Colonic mucosa (tissue), 4 donors: ENCODE measurements at places on chromosomes 1 and 21.

- no peak overlapping the region for H3K4me3 ChIP-seq
- no peaks in the 10 kb centered on the region for H3K27me3 ChIP-seq
Observed at GRCh38 chr21:33495743-33496142, 4.2 kb upstream of the DNAJC28 start.

- peaks cover 14% of the 10 kb centered on the region for H3K4me1 ChIP-seq
- H3K27me3 ChIP-seq, result no peaks in the 10 kb centered on the region
- no peaks in the 10 kb centered on the region for H3K36me3 ChIP-seq
- H3K27ac ChIP-seq, result peak overlapping the region; percentile 94
- DNase-seq, result peak; percentile 86
Observed at GRCh38 chr1:84272401-84272800, 29.1 kb upstream of the SAMD13 start.

GRCh38 chr21:39004634-39005501 is 178.4 kb downstream of the PSMG1 start:
- H3K36me3 ChIP-seq, result no peaks in the 10 kb centered on the region
- peak overlapping the region; percentile 71 for H3K27ac ChIP-seq
- peaks cover 17% of the 10 kb centered on the region for H3K4me1 ChIP-seq

DNA sequence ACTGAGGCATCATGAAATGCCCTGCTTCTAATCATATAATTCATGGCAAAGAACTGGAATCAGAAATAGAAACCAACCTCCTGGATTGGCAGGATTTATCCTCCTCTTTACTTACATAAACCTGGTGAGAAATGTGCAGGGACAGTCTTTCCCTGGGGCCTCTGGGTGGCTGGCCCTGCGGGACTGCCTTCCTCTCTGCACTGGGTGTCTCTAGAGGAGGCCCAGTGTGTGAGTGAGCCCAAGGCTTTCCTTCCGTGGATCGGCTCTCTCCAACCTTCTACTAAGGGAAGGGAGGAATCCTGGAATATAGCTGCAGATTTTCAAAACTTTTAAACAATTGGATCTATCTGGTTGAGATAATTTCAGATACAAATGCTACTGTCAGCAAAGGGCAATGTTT is 11.4 kb upstream of the ATP1A1 start:
- H3K36me3 ChIP-seq, result no peaks in the 10 kb centered on the region
- H3K4me3 ChIP-seq, result no peak overlapping the region
- no peak overlapping the region for H3K27ac ChIP-seq
- no peaks in the 10 kb centered on the region for H3K27me3 ChIP-seq
- DNase-seq, result no peak

DNA sequence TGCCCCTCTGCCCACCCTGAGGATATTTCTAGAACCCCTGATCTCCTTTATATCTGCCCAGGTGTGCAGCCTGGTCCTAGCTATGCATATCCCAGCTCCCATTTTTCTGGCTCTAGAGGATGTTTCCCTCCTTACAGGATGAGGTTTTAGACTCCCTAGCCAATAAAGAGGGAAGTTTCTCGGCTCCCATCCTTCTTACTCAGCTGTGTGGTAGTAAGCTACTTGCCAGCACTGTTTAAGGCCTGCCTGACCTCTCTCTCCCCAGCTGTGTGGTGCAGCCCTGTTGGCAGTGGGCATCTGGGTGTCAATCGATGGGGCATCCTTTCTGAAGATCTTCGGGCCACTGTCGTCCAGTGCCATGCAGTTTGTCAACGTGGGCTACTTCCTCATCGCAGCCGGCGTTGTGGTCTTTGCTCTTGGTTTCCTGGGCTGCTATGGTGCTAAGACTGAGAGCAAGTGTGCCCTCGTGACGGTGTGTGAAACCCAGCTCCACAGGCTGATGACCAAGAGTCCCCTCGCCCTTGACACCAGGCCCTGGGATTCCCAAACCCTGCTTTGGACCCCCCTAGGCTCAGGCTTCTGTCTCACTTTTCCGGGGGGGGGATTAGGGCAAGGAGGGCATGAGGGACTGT is 7.8 kb upstream of the P3R3URF start:
- DNase-seq, result peak; percentile 22
- H3K36me3 ChIP-seq, result no peaks in the 10 kb centered on the region
- H3K27me3 ChIP-seq, result no peaks in the 10 kb centered on the region
- H3K4me1 ChIP-seq, result peaks cover 19% of the 10 kb centered on the region
- H3K27ac ChIP-seq, result peak overlapping the region; percentile 95
- peak overlapping the region; percentile 55 for H3K4me3 ChIP-seq

DNA sequence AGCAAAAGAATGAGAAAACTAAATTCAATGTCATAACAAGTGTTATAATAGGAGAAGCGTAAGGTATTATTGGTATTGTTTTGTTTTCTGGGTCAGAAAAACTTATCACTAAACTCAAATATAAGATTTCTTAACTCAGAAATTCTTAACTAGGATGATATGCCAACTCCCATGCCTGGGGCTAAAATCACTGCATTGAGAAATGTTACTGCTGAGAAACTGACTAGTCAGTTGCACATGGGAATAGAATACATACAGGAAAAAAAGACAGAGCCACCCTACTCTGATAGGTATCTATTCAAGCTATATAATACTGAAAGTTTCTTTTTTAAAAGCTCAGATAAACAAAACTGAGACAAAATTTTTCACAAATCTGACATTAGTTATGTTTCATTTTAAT is 56.3 kb downstream of the PRPF38A start:
- H3K4me1 ChIP-seq, result no peaks in the 10 kb centered on the region
- H3K27ac ChIP-seq, result no peak overlapping the region
- no peaks in the 10 kb centered on the region for H3K27me3 ChIP-seq
- H3K4me3 ChIP-seq, result no peak overlapping the region
- H3K36me3 ChIP-seq, result no peaks in the 10 kb centered on the region
- DNase-seq, result no peak

GRCh38 chr1:41502912-41503311 is 18.4 kb upstream of the EDN2 start:
- no peaks in the 10 kb centered on the region for H3K36me3 ChIP-seq
- no peak overlapping the region for H3K4me3 ChIP-seq
- H3K4me1 ChIP-seq, result peaks cover 9% of the 10 kb centered on the region
- no peak for DNase-seq
- no peak overlapping the region for H3K27ac ChIP-seq

GRCh38 chr1:226605318-226605950 is 56.9 kb downstream of the STUM start:
- no peak overlapping the region for H3K4me3 ChIP-seq
- no peaks in the 10 kb centered on the region for H3K36me3 ChIP-seq
- H3K4me1 ChIP-seq, result no peaks in the 10 kb centered on the region
- H3K27ac ChIP-seq, result no peak overlapping the region

DNA sequence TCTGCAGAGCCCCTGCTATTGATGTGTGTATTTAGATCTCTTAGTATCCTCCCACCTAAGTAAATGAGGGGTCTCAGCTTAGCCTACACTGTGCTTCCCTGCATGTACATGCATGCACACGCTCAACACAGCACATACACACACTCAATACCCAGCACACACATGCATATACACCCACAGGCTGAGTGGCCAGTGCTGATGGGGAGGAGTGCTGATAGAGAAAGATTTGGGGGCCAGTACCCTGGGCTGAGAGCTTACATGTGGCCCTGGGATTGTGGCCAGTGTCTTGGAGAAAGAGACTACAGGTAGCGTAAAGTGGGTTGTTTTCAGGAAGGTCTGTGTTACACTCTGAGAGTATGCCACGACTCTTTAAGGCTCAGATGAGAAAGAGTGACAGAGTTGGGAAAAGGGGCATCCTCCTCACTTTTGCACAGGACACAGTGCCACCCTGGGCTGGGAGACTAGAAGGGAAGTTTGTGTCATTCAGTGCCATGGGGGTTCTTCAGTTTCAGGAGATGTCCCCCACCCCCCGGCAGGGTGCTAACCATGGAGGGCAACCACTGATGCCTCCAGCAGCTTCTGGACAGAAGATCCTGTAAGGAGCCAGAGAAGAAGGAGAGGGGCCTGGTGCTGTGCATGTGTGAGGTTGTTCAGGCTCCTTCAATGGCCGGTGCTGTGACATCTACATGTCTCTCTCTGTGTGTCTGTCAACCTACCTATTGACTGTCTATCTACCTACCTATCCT is 166.8 kb downstream of the RHOU start:
- H3K27ac ChIP-seq, result no peak overlapping the region
- H3K36me3 ChIP-seq, result no peaks in the 10 kb centered on the region
- H3K4me1 ChIP-seq, result no peaks in the 10 kb centered on the region
- no peak for DNase-seq
- no peak overlapping the region for H3K4me3 ChIP-seq
